ENCODE measurements at places on chromosomes 5 and 9. TPM values are rescaled to one million over a fixed set of nuclear protein-coding genes. Genes with fewer than 3 reads are reported as not detected.

SLC27A4 gene
- total RNA-seq = 23.3 TPM

DNA sequence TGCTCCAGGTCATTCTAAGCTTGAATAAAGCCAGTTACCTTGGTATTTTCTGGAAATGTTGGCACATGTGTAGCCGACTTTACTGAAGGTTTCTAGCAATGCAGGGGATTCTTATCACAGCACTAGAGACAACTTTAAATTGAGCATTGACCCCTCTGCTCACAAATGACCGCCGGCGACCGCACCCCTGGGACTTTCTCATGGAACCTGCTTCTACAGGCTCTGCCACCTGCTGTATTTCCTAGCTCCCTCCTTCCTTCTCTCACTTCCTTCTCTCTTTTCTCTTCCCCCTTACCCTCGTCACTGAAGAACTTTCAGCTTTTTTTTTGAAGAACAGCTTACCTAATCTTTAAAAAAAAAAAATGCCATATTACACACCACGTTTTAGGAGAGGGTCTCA is 30.9 kb upstream of the DAB2 start:
- peaks cover 4% of the 10 kb centered on the region for H3K4me1 ChIP-seq
- no peak overlapping the region for H3K4me3 ChIP-seq
- no peaks in the 10 kb centered on the region for H3K36me3 ChIP-seq
- no peak for DNase-seq

DNA sequence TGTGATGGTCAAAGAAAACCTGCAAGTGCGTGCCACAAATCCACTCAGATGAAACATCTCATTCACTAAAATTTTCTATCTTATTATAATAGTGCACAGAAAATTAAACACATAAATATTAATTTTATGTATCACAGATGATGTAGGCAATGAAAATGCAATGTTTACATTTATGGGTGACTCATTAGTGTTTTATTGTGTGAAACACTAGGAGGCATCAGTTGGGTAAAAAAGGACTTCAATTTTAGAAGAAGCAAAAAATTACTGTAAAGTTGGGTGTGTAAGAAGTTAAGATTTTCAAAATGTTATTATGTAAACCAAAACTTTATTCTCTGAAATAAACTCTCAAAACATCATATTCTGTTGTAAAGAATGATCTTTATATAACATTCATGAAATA is 4.0 kb downstream of the MEF2C start:
- H3K27me3 ChIP-seq = no peaks in the 10 kb centered on the region
- H3K27ac ChIP-seq = no peak overlapping the region
- peaks cover 5% of the 10 kb centered on the region for H3K36me3 ChIP-seq
- no peak for DNase-seq
- no peak overlapping the region for H3K4me3 ChIP-seq

GRCh38 chr5:14608169-14608568 is 26.6 kb downstream of the OTULINL start:
- H3K4me1 ChIP-seq = no peaks in the 10 kb centered on the region
- no peak overlapping the region for H3K27ac ChIP-seq
- H3K36me3 ChIP-seq = no peaks in the 10 kb centered on the region
- H3K27me3 ChIP-seq = peaks cover 3% of the 10 kb centered on the region

MROH2B gene
- total RNA-seq = not detected

NR5A1 gene
- not detected for total RNA-seq

DNA sequence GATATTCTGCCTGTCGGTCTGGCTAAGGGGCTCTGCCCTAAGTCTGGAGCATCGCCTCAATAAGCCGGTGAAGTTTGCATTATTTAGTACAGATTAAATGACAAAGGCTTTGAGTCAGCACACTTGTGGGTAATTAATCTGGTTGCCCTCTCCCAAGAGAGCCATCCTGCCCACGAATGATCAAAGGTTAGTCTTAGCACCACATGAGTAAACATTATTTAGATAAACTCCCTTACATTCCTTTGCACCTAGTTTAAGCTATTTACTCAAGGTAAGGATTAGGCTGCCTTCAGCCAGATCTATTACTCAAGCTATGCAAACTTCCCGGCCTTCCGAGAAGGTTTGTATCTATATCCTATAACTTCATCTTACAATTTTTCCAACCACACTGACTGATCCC is 572.1 kb downstream of the CHSY3 start:
- no peaks in the 10 kb centered on the region for H3K36me3 ChIP-seq
- DNase-seq = no peak
- H3K4me1 ChIP-seq = no peaks in the 10 kb centered on the region
- H3K4me3 ChIP-seq = no peak overlapping the region
- H3K27ac ChIP-seq = no peak overlapping the region
